Suppressor macrophage treated with lipopolysaccharide for 4 hours (primary cell): ENCODE measurements at places on chromosomes 13 and 19.

DNA sequence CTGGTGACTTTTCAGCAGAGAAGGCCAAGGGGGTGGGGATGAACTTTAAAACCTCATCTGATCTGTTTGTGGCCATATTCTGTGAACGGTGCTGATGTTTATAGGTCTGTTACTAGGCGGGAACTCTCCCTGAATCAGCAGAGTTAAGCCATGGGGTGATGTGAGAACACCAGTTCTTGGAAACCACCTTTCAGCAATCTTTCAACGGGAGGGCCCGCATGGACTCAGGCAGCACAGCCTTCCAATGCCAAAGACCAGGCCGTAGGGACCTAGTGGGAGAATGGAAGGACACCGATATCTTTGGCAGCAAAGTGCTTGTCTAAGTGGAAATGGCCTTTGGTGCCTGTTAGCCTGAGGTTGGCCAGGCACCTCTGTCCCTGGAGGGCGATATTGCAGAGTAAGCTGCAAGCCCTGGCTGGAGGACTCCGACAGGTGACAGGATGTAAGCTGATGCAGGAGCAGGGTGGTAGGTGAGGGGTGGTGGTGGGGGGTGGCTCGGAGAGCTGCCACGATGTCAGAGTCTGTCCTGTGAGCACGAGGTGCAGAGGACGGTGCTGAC is 57.0 kb downstream of the ERCC5 start:
- no peak for DNase-seq

GRCh38 chr13:41701676-41702075 is 244.3 kb downstream of the RGCC start:
- no peak for DNase-seq

- no peak for DNase-seq
Measured at GRCh38 chr13:106597186-106597585, 29.2 kb upstream of the ARGLU1 start.

DNA sequence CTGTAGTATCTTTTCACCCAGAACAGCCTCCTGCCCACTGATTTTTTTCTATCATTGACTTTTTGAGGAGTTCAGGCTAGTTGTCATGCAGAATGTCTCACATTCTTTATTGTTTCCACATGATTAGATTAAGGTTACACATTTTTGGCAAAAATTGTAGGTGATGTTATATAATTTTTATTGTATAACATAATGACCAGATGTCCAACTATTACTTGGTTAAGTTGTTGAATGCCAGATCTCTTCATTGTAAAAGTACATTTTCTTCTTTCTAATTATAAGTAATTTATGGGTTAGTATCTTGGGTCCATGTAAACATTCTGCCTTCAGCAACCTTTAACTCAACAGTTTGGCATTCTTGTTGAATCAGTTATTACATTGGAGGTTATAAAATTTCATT is 138.4 kb downstream of the POSTN start:
- no peak for DNase-seq

DNA sequence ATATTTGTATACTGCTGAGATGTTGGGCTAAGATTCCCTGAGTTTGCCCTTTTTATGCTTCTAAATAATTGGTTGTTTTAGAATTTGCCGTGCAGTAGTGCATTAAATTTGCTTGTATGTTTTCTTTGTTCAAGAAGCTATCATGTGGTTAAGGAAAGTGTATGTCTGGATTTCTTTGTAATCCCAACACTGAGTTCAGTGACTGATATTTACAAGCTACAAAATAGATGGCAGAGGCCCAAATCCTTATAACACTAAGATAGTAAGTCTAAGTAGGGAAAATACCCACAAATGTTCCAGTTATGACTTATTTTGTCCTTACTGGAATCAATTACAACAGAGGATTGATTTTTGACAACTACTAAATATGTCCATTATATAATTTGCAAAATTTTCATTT is 435.0 kb upstream of the KLF12 start:
- DNase-seq, result no peak

- DNase-seq, result no peak
Measured at GRCh38 chr13:44759384-44760360, 183.5 kb upstream of the TSC22D1 start.

- no peak for DNase-seq
Measured at GRCh38 chr13:109198585-109198984, 569.2 kb downstream of the MYO16 start.

DNA sequence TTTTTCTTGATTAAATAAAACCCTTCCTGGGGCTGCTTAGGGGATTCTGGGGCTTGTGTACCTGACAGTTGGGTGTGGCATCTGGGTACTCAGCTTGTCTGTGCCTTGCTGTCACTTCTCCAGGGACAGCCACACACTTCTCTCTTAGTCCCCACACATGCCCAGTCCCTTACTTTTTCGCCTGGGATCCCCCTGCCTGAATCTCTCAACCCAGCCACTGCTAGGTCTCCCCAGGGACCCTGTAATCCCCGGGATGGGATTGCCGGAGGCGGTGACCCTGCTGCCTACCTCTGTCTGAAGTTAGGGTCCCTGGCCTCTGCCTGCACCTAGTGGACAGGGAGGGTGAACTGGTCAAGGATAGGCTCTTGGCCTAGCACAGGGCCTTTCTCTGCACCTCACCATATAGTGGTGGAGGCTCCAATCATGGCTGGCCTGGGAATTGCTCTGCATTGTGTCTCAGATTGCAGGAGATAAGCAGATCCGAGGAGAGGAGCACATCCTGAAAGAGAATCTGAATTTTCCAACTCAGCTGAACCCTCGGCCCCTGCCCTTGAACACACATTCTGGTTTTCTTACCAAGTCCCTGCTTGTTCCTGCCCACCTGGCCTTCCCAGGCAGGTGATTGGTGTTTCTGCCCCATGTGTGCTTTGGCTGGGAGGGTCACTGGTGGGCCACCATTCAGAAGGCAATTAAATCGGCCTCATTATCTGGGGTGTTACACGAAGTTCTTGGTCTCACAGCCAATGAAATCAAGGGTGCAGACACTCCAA is 8.7 kb upstream of the ZNF492 start:
- no peak for DNase-seq

DNA sequence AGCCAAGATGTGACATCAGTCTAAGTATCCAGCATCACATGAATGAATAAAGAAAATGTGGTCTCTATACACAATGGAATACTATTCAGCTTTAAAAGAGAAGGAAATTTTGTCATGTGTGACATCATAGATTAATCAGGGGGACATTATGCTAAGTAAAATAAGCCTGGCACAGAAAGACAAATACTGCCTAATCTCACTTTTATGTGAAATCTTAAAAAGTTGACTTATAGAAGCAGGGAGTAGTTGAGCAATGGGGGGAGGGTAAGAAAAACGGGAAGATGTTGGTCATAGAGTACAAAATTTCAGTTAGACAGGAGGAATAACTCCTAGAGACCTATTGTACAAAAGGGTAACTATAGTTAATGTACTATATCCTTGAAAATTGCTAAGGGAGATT is 10.4 kb upstream of the LCP1 start:
- DNase-seq, result no peak

- DNase-seq, result no peak
Measured at GRCh38 chr13:29993196-29993595, 142.8 kb upstream of the UBL3 start.

GRCh38 chr19:54107876-54108490 is 5.3 kb downstream of the NDUFA3 start:
- DNase-seq, result no peak

- peak; percentile 94 for DNase-seq
Measured at GRCh38 chr19:7705387-7706187, 3.7 kb upstream of the FCER2 start.

DNA sequence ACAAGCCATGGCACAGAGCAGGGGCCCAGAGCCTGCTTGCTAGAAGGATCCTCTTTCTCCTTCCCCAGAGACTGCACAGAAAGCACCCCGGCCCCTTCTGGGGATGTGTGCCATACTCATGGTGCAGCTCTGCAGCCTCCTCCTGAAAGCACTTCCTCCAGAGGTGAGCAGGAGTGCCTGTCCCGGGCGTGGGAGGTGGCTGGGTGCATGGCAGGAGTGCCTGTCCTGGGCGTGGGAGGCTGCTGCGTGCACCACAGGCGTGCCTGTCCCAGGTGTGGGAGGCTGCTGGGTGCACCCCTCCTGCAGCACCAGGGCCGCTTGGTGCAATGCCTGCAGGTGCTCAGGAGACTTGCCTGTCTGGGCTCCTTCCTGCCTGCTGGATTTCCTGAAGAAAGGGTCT is 913.3 kb downstream of the UQCRFS1 start:
- no peak for DNase-seq

DNA sequence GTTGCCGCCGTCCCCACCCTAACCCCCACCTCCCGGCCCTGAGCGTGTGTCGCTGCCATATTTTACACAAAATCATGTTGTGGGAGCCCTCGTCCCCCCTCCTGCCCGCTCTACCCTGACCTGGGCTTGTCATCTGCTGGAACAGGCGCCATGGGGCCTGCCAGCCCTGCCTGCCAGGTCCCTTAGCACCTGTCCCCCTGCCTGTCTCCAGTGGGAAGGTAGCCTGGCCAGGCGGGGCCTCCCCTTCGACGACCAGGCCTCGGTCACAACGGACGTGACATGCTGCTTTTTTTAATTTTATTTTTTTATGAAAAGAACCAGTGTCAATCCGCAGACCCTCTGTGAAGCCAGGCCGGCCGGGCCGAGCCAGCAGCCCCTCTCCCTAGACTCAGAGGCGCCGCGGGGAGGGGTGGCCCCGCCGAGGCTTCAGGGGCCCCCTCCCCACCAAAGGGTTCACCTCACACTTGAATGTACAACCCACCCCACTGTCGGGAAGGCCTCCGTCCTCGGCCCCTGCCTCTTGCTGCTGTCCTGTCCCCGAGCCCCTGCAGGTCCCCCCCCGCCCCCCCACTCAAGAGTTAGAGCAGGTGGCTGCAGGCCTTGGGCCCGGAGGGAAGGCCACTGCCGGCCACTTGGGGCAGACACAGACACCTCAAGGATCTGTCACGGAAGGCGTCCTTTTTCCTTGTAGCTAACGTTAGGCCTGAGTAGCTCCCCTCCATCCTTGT is 6.4 kb downstream of the YIPF2 start:
- DNase-seq, result no peak

DNA sequence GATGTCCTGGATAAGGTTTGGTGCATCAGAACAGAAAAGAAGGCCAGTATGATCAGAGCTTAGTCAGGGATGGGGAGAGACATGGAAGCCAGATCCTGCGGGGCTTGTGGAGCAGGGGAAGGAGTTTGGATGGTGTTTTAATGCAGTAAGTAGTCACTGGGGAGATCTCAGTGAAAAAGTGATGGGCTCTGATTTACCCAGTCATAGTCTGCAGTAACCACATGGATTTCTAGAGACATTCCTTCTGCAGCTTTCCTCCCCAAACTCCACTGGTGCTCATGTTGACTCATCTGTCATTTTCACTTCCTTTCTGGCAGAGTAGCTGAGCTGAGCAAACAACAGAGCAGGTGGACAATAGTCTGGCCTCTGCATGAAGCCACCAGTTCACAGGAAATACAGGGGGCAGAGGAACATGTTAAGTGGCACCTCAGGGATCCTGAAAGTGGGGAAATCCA is 144.1 kb downstream of the DPF1 start:
- DNase-seq, result peak; percentile 67

GRCh38 chr19:49447485-49448431 is 3.9 kb downstream of the PIH1D1 start:
- DNase-seq, result no peak

DNA sequence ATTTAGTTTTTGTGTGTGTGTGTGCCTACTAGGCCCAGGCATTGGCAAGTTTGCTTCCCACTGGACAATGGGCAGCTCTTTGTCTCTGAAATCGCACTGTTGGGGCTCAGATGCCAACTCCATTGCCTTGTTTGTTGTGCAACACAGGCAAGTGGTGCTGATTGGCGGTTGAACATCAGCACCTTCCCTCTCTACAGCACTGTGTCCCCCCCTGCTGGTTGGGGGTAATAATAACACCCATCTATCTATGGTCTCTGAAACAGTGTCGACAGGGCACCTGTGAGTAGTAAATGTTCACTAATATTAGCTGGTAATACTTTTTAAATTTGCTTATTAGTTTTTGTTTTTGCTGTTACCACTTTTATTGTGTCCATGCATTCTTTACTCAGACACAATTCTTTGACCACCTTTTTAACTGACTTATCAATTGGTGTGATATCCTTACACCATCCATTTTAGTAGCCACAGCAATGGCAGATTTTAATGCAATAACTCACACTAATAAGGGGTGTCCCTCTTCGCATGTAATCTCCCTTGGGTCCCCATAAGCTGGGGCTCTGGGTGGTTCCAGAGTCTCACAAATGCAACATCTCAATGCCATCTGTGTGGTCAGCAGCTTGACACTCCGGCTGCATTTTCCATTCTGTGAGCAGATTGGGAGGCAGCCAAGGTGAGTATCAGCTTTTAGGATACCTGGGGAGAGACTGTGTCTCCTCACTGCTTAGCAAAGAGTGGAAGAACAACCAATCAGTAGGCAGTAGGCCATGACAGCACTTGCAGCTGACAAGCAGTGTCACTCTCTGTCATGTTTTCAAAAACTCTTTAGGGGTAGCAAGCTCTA is 47.7 kb upstream of the UQCRFS1 start:
- DNase-seq, result peak; percentile 26

- no peak for DNase-seq
Measured at GRCh38 chr13:21936674-21937073, 265.8 kb downstream of the FGF9 start.

GRCh38 chr19:34368338-34368737 is 3.3 kb downstream of the GPI start:
- no peak for DNase-seq

DNA sequence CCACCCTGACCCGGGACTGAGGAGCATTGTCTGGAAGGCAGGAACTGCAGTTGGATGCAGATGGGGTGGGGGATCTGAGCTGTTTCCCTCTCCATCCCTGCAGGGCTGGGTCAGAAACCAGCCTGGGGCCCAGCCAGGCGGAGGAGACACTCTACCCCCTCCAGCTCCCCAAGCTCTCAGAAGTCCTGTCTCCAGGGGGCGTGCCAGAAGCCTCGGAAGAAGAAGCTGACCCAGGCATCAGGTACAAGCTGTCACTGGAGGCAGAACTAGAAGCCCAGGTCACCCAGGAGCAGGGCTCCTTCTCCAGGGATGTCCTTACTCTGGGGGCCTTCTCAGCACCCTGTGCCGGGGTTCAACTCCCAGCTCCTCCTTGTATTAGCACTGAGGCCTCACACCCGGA is 15.5 kb downstream of the SIX5 start:
- no peak for DNase-seq

DNA sequence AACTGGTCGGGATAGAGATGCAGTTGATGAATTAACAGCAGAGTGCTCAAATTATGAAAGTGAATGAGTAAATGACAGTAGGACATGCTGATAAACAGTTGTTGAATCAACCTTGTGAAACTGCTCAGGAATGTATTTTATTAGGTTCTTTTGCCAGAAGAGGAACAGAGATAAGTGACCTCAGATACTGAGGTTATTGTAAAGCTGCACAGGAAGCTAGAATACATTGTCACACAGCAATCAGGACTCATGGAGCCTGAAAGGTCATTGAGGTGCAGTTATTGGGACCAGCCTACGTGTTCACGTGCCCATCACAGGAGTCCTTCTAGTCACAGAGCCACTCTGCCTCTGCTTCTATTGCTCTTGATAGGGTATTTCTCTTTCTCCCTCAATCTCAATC is 47.5 kb upstream of the MED4 start:
- peak; percentile 79 for DNase-seq

GRCh38 chr19:16206637-16207036 is 8.9 kb downstream of the AP1M1 start:
- DNase-seq, result no peak

- peak; percentile 100 for DNase-seq
Measured at GRCh38 chr19:44891016-44891882, at the start of gene TOMM40. TSS of gene TOMM40 (plus strand) at chr19:44891254. CDS start at chr19:44891416, 162 bp downstream.

GRCh38 chr13:105365021-105365550 is 1170.4 kb downstream of the EFNB2 start:
- DNase-seq, result no peak
